Activated T-cell treated with anti-CD3 and anti-CD28 coated beads, Interleukin-2, amount 50 U/mL, for 48 hours (primary cell): ENCODE measurements at places on chromosomes 16 and 17.

GRCh38 chr16:14248791-14249190 is 177.7 kb downstream of the MRTFB start:
- no peak for DNase-seq

- DNase-seq: peak; percentile 80
Measured at GRCh38 chr17:78343543-78344201, 16.2 kb downstream of the SOCS3 start.

- no peak for DNase-seq
Measured at GRCh38 chr17:70420861-70421445, 251.6 kb downstream of the KCNJ2 start.

DNA sequence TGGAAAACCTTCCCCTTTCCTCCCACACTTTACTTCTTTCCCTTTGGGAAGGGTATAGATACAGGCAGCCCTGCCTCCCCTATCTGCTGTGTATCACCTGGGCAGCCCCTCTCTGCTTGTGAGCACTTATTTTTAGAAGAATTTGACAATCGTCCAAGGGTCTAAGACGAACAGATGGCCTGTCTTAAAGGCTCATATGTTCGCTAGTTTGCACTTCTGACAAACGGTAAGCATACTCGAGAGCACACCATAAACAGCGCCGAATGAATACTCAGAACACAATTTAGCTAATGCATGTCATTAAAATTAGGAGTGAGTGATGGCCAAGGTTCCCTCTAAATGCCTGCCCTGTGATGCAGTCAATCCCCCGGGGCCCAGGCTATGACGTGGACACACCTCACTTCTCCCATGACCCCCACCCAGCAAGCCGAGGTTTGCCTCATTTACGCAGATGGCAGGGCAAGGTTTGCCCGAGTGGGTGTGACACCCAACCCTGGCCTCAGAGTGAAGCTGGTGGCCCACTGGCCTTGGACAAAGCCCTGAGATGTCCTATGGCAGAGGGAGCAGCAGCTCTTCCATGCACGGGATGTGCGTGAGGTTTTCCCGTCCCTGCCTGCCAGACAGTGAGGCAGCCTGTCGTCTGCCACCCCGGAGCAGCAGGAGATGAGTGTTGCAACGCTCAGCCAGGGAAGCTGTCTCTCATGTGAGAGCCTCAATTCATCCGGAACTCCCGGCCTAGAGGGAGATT is 125.2 kb downstream of the C16orf78 start:
- no peak for DNase-seq

DNA sequence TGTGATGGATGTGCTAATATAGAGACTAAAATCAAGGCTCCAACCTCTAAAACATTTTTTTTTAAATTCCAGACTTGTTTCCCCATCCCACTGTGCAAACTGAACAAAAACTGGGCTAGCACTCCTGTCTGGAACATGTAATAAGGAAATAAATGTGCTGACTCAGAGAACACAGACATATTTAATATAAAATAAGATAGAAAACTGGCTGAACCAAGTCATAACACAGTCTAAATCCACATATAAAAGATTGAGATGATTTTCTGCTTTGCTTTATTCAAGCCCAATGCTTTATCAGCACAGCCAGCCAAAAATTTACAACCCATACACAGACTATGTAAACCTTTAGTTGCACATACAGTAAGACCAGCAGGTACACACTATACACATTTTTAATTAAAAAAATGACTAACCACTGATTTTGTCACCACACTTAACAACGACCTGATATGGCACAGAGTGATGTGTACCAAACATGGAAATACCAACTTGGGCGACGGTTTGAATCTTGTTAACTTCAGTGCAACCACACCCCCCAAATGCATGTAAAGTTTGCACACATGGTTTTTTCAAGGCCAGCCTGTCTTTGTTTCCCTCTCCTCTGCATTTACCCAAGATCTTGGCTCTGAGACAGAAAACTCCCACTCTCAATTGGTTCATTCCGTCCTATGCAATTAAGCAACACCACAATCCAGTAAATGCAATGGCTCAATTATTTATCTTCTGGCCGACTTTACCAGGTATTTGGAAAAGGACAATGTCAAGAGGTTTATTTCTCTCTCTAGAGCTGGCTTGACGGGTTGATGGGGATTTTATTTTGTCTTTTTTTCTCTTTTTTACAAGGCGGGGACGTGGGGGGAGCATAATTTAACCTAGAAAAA is 1.2 kb downstream of the STAT3 start:
- DNase-seq: no peak

- peak; percentile 39 for DNase-seq
Measured at GRCh38 chr17:37506678-37507077, 17.0 kb downstream of the DUSP14 start.

GRCh38 chr16:84223456-84223855 is 16.4 kb downstream of the KCNG4 start:
- DNase-seq: no peak
